HT1080 (cell line): ENCODE measurements at places on chromosomes 13 and 19. TPM values are rescaled to one million over a fixed set of nuclear protein-coding genes. Genes with fewer than 3 reads are reported as not detected.

DNA sequence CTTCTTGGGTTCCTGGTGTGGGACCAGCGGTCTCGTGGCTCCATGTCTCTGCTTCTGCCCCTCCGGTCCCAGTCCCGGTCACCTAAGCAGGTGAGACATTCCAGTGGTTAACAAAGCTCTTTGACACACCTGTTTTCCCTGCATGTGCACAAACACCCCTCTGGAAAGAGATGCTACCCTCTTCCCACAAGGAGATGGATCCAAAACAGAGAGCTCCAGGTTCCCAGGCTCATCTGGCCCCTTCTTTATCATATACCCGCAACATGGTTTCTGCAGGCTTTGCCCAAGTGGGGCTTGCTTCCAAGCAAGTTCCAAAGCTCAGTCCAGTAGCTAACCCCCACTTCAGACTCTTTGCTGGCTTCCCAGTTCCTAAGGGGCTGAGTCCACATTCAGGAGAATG is 17.8 kb downstream of the PEG3 start:
- no peak for DNase-seq

DNA sequence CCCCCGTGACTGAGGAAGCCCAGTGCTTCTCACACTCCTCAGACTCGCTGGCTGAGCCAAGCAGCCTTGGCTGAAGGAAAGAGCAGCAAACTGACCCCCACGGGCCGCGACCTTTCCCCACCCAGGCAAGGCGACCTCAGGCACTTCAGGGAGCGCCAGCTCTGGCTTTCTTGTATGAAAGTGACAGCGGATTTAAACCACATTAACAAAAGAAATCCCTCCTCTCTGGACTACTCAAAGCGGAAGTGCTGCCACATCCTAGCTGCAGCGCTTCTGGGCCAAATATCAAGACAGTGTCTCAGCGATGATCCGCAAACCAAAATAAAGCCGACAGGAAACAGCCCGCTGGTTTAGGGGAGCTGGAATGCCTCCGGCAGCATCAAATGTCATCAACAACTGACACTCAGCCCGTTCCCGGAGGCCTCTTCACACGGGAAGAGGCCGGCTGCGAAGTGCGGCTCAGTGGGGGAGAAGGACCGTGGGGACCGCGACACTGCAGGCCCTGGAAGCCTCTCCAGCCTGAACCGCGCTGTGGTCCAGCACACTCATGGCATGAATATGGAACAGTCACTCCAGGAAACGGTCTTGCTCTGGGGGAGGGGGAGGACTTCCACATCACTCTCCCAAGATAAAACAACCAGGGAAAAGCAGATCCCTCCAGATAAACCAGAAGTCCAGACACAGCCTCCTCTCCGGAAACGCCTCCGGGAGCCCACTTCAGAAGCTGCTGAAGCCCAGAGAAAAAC is 1.4 kb downstream of the RASA3 start:
- peak; percentile 95 for DNase-seq

DNA sequence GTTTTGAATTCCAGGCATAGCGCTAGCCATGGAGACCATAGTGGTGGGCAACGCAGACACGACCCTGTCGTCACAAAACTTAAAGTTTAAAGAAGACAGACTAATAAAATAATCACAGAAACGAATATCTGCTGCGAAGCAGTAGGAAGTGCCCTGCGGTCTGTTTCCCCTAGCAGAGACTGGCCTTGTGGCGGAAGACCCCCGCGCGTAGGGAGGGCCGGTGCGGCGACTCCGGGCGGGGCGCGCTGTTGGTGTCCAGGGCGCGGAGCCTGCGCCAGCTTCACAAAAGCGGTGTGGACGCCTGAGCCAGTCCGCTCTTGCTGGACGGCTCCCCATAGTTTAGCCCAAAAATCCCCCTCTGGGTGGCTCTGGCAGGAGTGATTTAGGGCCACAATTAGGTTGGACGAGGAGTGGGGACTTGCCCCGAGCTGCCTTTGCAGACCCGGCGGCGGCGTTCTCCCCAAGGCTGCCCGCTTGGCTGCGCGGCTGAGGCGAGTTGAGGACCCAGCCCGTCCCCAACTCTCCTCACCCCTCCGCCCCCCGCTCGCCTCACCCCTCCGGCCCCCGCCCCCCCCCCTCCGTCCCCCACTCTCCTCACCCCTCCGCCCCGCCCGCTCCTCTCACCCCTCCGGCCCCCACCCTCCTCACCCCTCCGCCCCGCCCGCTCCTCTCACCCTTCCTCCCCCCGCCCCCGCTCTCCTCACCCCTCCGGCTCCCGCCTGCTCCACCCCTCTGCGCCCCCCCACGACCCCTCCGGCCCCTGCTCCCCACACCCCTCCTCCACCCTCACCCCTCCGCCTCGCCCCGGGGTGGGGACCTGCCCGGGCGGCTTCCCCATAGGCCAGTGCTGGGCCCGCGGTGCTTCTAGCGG is 14.2 kb upstream of the LATS2 start:
- no peak for DNase-seq

GRCh38 chr13:100808330-100809128 is 133.9 kb upstream of the TMTC4 start:
- no peak for DNase-seq

GRCh38 chr19:43984687-43985000 is 656 bp downstream of the ZNF155 start:
- no peak for DNase-seq

DNA sequence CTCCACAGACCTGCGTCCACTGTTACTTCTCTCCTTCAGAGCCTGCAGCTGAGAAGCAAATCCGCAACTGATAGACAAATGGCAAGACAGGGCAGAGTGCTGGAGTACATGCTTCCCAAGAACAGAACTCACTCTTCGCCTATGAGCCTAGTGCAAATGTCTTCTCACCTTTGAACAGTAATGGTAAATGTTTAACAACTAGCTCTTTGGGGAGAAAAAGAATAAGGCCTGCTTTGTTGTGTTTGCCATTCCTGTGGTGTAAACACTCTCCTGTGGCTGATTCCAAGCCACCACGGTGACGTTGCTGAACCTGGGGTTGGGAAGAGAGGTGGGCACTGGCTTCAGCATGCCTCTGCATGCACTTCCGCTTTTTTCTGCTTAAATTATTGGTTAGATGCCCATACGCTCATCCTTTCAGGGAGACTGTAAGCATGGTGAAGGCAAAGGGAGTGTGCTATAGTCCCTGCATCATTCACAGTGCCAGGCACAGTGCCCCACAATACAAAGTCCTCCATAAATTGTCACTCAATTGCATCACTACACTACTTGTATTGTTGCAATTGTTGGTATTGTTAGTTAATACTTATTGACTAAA is 28.1 kb upstream of the GTF3A start:
- DNase-seq = no peak

Gene CELF5
- not detected in 2 replicates for total RNA-seq

GRCh38 chr19:53541971-53542370 is 4.0 kb downstream of the ZNF331 start:
- DNase-seq = no peak

- no peak for DNase-seq
These were observed 82.1 kb downstream of the ATP8A2 start for GRCh38 chr13:25453850-25454365.
